ENCODE measurements at places on chromosomes 2 and 18. TPM values are rescaled to one million over a fixed set of nuclear protein-coding genes. Genes with fewer than 3 reads are reported as not detected.

- no peak for DNase-seq
Observed at GRCh38 chr18:6975084-6975483, 142.5 kb downstream of the LAMA1 start.

- DNase-seq, result no peak
Observed at GRCh38 chr2:11411244-11411643, 54.7 kb downstream of the E2F6 start.

Gene HOXD12
- total RNA-seq, result not detected

DNA sequence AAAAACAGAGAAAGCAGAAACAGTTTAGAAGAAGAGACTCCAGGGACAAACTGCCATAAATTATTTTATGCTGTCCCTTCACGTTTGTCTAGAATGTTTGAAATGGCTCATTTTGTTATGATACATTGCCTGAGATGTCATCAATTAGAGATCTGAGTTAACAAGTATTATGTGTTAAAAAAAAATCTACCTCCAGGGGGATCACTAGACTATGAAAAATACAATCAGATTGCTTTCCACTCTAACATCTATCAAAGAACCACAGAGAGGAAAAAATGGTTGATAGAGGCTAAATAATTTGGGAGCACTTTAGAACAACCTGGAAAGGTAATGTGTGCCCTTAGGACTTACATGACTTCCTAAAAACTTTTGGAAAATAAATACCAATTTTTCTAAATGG lies 103.8 kb upstream of the CCDC150 start:
- DNase-seq, result no peak

DNA sequence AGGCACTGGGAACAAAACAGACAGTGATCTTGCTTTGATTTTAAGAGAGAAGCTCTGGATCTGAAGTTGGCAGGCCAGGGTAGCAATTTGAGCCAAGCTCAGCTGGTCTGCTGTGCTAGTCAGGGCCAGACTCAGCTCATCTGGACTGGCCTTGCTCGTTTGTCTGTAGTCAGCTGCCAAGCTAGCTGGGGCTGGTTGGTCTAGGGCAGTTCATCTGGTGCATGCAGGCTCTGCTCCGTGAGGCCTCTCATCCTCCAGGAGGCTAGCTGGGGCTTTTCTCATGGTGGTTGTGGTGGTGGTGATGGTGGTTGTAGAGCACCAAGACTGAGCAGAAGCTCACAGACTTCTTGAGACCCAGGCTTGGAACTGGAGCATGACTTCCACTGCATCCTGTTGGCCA lies 10.3 kb downstream of the FBLN7 start:
- no peak for DNase-seq

Gene LRATD1
- 53.5 TPM for total RNA-seq

DNA sequence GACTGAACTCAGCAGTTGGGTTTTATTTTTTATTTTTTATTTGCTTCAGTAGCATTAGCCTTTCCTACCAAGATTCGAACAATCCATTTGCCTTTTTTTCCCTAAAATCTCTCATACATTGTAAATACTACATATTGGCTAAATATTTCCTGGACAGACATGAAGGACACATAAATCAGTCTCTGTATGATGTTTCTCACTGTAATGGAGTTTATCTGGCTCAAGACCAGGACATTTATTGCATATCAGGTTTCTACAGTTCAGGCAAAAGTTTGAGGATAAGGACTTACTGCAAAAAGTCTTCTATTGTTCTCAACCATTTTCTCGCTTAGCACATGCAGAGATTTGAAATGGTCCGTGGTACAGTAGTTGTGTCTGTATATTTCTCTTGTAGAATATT lies 3.3 kb downstream of the CLUL1 start:
- no peak for DNase-seq

- DNase-seq, result no peak
Observed at GRCh38 chr2:217451666-217452065, 551.1 kb downstream of the TNS1 start.

DNA sequence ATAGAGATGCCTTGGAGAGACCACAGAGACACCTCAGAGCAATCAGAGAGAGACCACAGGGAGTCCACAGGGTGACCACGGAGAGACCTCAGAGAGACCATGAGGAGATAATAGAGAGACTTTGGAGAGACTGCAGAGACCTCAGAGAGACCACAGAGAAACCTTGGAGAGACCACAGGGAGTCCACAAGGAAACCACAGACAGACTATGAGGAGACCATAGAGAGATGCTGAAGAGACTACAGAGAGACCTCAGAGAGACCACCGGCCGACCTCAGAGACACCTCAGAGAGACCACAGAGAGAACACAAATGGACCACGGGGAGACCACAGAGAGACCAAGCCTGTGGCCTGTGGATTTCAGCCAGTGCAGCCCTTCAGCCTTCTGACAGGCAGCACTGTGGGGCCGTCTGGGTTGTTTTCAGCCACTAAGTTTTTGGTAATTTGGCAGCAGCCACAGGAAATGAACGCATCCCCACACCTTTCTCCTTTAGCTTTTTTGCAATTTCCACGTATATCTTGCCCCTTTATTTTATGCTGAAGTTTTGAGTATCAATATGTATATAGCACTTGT lies 11.4 kb upstream of the TMEM18 start:
- DNase-seq, result no peak

Gene CCDC85A
- total RNA-seq, result 0.42 TPM

DNA sequence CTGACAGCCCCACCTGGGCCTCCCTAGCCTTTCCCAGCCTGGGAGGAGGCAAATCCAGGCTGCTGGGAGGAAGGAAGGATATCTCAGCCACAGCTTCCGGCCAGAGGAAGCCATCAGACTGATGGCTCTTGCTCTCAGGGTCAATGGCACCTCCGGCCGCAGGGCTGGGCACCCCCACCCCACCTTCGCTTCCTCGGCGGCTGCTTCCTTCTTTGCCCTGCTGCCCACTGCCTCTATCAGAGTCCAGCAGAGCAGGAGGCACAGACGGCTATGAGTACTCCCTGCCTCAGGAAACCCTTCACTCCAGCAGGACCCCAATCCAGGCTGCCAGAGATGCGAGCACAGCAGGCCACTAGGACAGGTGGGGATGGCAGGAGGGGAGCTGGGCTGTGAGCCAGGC lies 3.3 kb downstream of the SEMA4C start:
- DNase-seq, result no peak

DNA sequence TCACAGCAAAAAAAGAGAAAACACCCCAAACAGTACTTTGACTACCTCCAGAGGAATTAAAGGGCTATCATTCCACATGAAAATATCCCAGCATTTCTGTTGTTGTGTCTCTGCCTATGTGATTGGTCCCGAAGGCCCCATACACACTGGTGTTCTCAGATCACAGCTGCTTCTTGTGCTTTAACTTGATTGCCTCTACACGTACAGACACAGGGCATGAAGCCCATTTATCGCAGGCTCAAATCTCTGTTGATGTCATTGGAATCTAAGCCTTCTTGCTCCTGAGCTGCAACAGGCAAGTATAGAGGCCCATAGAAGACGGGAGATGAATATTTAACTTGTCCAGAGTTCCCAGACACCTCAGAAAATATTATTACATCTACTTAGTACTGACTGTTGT lies 405.2 kb downstream of the NCKAP5 start:
- DNase-seq, result no peak

Gene CNTNAP5
- total RNA-seq, result not detected

Gene EVA1A
- 9.4 TPM for total RNA-seq

DNA sequence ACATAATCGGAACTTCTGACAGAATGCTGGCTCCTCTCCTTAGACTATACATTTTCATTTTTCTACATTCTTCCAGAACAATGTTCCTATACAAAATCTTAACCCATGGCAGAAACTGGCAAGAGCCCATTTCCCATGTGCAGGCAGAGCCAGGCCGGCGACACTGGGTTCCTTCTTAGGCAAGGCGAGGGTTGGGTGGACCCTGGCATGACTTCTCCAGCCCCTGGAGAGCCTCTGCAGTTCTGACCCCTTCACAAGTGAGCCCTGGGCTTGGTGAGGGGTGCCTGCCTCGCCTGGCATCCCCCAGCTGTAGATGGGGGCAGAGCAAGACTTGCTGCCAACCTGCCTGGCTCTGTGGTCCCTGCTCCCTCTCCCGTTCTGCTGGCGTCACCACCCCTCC lies 5.0 kb downstream of the GYPC start:
- no peak for DNase-seq

Gene RFX8
- not detected for total RNA-seq

Gene PRKAG3
- total RNA-seq, result not detected

DNA sequence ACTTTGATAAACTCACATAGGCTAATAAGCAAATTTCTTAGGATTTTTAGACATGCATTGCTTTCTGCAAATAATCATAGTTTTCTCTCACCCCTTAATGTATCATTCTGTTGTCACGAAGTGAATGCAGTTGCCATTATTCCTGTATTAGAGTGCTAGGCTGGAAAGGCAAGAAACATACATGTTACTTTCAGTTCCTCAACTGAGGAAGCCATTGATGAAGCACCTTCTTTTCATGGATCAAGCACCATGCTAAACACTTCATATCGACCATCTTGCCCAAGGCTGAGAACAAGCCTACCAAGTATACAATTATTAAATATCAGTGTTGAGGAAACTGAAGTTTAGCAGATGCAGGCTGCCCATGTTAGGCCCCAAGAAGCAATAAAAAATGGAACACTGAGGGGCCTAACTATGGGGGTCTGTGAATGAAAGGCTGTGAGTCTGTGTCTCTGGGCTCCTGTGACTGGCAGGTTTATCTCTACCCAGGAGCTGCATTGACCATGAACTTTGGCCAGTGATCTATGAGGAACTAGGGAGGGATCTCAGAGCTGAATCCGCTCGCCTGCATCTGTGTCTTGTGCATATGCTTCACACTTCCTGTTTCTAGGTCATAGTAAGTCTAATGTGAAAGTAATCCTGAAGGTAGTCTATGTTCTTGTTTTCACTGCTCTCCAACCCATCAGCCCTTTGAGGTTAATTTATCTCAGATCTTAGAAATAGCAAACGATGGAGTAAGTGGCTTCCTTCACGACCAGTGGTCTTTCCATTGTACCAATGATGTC lies 16.0 kb upstream of the TSPYL6 start:
- DNase-seq, result no peak

Gene AGXT
- total RNA-seq, result not detected

Gene G6PC2
- total RNA-seq, result not detected

- DNase-seq, result no peak
Observed at GRCh38 chr18:53991202-53991601, 233.3 kb downstream of the MBD2 start.

Gene ACMSD
- total RNA-seq, result not detected

DNA sequence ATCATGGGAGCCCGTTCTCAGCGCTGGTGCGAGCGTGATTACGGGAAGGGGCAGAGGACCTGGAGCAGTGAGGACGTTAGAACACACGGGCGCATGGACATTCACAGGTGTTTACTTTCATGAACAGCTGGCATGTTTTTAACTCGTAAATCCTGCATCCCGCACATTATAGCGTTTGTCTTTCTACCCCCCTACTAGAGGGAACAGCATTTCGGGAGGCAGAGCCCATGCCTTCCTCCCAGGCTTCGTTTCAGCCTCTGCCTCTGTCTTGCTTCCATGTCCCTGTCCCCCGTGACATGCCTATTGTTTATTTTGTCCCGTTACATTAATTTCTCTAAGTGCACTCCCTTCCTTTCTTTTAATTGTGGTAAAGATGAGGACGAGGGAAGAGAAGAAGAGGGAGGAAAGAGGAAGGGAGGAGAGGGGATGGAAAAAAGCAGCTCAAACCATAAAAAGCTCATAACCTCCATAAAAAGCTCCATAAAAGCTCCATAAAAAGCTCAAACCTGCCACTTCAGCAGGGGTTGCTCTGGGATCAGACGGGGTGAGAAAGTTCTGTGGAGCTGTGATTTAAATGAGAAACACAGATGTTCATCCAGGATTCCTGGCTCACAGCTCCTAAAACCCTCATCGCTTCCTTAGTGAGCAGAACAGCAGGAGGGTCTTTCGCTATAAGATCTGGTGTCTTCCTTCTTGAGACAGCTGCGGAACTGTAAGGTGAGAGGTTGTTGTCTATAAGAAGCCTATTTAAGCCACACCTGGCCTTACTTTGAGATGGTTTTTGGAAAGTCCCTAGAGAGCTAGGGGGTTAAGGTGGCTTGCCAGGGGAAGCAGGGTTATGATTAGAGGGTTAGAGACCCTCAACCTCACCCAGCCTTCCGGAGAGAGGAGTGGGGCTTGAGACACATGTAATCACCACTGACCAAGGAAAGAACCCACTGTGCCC lies 66.6 kb upstream of the SNTG2 start:
- no peak for DNase-seq

- no peak for DNase-seq
Observed at GRCh38 chr2:63680455-63680854, 91.7 kb downstream of the MDH1 start.

GRCh38 chr2:38120829-38121228 lies 44.9 kb upstream of the CYP1B1 start:
- DNase-seq, result no peak

Gene CTNNA2
- total RNA-seq, result not detected

DNA sequence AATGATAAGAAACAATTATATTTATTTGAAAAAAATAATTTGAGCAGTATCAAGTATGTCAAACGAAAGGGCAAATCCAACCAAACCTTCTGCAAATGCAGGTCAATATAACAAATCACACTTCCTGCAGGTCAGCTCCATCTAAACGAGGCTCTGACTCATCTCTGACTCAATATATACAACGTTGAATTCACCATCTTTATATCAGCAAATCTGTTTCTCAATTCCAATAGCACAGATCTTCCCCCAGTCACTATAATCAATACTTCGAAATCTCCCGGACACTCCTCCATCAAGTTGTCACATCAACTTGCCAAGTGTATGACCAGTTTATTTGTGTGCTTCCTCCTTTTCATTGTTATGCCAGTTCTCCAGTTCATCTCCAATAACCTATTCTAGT lies 388.9 kb downstream of the ZEB2 start:
- no peak for DNase-seq

Gene EVX2
- total RNA-seq, result not detected

- no peak for DNase-seq
Observed at GRCh38 chr2:26670171-26670570, 22.4 kb upstream of the KCNK3 start.

Gene ALK
- not detected for total RNA-seq

- DNase-seq, result no peak
Observed at GRCh38 chr18:47265197-47265596, 13.7 kb upstream of the SKOR2 start.

- no peak for DNase-seq
Observed at GRCh38 chr2:8796878-8797550, 40.4 kb downstream of the KIDINS220 start.

DNA sequence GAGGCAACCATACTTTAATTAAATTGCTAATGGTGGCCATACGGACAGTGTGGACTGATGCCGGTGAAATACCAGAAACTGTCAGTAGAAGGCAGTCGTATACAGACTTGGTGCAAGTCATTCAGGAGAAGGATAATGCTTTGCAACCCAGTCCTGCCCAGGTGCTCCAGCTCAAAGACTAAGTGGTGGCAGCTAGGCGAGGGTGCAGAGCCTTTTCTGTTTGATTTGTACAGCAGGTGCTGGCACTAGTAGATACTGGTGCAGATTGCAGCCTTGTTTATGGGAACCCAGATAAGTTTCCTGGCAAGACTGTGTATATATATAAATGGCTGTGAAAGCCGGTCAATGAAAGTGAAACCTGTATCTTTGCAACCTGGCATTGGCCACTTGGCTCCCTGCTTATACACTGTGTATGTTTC lies 208.3 kb upstream of the SYT4 start:
- no peak for DNase-seq

Data from esophagus squamous epithelium (tissue), 5 donors.